GM23248 (cell line): ENCODE measurements at places on chromosomes 12 and 14.
A peak's percentile ranks its signal among the peaks of the same experiment; 100 is the strongest.

DNA sequence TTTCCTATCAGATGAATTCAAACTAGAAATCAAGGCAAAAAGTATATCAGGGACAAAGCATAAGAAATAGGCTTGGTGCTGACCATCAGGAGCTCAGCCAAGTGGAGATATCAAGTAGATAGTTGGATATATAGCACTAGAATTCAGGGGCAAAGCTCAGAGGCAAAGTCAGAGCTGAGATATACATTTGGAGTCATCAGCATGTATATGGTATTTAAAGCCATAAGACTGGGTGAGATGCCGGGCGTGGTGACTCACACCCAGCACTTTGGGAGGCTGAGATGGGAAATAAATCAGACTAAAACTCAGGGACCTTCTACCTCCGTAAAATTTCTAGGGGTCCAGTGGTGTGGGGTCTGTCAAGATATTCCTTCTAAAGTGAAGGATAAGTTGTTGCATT lies 38.9 kb upstream of the LIMA1 start:
- H3K27me3 ChIP-seq, result no peaks in the 10 kb centered on the region
- no peak overlapping the region for H3K4me3 ChIP-seq
- H3K4me1 ChIP-seq, result peaks cover 10% of the 10 kb centered on the region; the same call in 1 of the 2 replicates

DNA sequence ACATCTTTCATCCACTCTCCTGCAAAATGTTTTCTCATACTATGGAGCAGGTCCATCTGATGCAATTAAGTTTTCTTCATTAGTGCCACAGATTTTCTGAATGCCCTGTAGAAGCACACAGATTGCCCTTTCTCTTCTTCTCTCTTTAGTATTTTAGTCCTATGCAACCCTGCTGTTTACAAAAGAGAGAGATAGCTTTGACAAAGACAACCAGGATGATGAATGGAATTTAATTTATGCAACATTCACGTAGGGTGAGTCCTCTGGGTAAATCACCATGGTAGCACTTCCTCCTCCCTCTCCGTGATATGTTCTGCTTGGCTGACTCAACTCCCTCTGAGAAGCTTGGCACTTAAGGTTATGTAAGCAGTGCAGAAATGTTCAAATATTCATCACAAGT lies 400.9 kb upstream of the PDE3A start:
- H3K36me3 ChIP-seq, result no peaks in the 10 kb centered on the region
- H3K27ac ChIP-seq, result peak overlapping the region; percentile 56
- H3K4me1 ChIP-seq, result peaks cover 44% of the 10 kb centered on the region
- peak; percentile 97 for DNase-seq
- no peak overlapping the region for H3K4me3 ChIP-seq

- H3K36me3 ChIP-seq, result no peaks in the 10 kb centered on the region
- no peak for DNase-seq
- H3K4me3 ChIP-seq, result no peak overlapping the region
- no peak overlapping the region for H3K27ac ChIP-seq
These were observed 176.5 kb downstream of the CPNE8 start for GRCh38 chr12:38728894-38729293.

DNA sequence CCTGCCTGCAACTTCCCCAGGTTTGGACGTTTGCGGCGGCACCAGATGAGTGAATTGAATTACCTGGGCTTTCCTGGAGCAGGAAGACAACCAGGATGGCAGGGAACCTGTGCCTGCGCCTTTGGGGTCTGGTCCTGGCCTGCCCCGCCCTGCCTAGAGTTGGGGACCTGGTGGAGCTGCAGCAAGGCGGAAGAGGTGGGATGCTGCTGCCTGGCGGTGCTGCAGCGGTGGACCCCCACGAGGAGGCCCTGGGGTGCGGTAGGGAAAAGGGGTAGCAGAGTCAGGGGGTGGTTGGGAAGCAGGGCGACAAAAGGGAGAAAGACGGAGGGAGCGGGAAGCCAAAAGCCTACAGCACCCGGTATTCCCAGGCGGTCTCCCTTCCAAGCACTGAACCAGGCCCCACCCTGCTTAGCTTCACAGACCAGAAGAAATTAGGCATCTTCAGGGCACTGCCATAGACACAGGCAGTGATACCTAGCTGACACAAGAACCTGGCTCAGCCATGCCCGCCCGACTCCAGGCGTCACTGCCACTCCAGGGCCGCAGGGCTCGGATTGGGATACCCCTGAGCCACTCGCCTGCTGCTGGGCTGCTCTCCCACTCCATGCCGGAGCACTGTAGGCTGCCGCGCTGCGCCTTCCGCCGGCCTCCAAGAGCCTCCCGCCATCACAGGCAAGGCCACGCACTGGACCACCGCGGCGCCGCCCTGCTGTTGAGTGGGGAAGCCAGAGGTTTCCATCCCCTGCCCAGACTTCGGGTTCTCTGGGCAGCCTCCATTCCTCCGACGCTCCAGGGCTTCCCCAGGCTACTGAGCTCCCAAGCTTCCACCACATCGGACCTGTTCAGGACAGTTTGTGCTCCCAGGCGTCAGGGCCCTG lies 155.2 kb upstream of the ALG10B start:
- H3K27ac ChIP-seq, result no peak overlapping the region
- DNase-seq, result no peak
- no peaks in the 10 kb centered on the region for H3K36me3 ChIP-seq
- H3K4me1 ChIP-seq, result no peaks in the 10 kb centered on the region

GRCh38 chr12:93144109-93144508 lies 215.0 kb upstream of the EEA1 start:
- H3K36me3 ChIP-seq, result no peaks in the 10 kb centered on the region
- H3K4me1 ChIP-seq, result peaks cover 5% of the 10 kb centered on the region; the same call in 1 of the 2 replicates
- DNase-seq, result no peak
- H3K27ac ChIP-seq, result no peak overlapping the region
- no peak overlapping the region for H3K4me3 ChIP-seq

GRCh38 chr12:103677905-103678304 lies 90.8 kb downstream of the STAB2 start:
- H3K36me3 ChIP-seq, result no peaks in the 10 kb centered on the region
- no peaks in the 10 kb centered on the region for H3K4me1 ChIP-seq
- no peak overlapping the region for H3K4me3 ChIP-seq
- H3K27ac ChIP-seq, result no peak overlapping the region

DNA sequence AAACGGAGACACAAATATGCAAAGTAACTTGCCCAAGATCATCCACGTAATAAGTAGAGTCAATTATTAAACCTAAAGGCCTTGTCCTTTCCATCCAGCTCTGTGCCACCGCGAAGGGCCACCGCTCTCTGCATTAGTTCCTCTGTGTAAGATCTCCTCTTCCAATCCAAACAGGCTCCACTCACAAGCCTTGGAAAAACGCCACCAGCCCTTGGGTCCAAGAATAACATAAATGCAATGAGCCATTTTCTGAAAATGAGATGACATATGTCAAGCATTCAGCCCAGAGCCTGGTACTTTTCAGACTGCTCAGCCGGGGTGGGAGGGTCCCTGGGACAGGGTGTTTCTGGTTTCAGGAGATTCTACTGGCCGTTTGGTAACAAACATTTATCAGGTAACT lies 30.0 kb downstream of the DGLUCY start:
- no peak overlapping the region for H3K4me3 ChIP-seq
- no peak overlapping the region for H3K27ac ChIP-seq
- H3K4me1 ChIP-seq, result no peaks in the 10 kb centered on the region
- DNase-seq, result no peak
- no peaks in the 10 kb centered on the region for H3K27me3 ChIP-seq

- H3K4me3 ChIP-seq, result no peak overlapping the region
- H3K36me3 ChIP-seq, result no peaks in the 10 kb centered on the region
- 0 out of 2 replicates have a peak, but pooled peaks cover 5% of the 10 kb centered on the region for H3K4me1 ChIP-seq
- H3K27ac ChIP-seq, result no peak overlapping the region
- H3K27me3 ChIP-seq, result no peaks in the 10 kb centered on the region
These were observed 311.6 kb downstream of the LRIG3 start for GRCh38 chr12:58608711-58609110.

GRCh38 chr12:49208676-49209075 lies 19.8 kb upstream of the TUBA1A start:
- H3K36me3 ChIP-seq, result no peaks in the 10 kb centered on the region
- H3K4me3 ChIP-seq, result no peak overlapping the region
- no peaks in the 10 kb centered on the region for H3K27me3 ChIP-seq
- H3K27ac ChIP-seq, result no peak overlapping the region
- DNase-seq, result no peak

GRCh38 chr14:94522115-94522724 lies 13.0 kb upstream of the SERPINA12 start:
- no peak overlapping the region for H3K4me3 ChIP-seq
- no peaks in the 10 kb centered on the region for H3K36me3 ChIP-seq

DNA sequence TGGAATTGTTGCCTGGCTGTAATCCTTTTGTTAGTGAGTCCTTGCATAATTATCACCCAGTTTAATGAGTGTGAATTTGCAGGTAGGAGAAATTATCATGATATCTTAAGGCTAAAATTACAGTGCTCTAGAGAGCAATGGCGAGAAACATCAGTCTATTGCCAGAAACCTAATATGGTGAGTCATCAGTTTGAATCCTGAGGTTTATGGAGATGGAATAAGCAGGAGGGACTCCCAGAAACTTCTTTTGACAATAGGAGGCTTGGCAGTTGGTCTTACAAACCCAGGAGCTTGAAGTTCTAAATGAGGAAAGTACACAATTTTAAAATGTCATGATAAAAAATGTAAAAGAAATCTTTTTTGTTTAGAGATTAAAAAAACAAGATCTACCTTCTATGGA lies 31.5 kb upstream of the CRADD start:
- no peaks in the 10 kb centered on the region for H3K27me3 ChIP-seq
- H3K4me3 ChIP-seq, result no peak overlapping the region
- peak; percentile 60 for DNase-seq
- no peaks in the 10 kb centered on the region for H3K36me3 ChIP-seq

- H3K4me3 ChIP-seq, result no peak overlapping the region
- peaks cover 4% of the 10 kb centered on the region for H3K27me3 ChIP-seq
- DNase-seq, result no peak
These were observed 431.8 kb downstream of the DPF3 start for GRCh38 chr14:72462056-72462455.

DNA sequence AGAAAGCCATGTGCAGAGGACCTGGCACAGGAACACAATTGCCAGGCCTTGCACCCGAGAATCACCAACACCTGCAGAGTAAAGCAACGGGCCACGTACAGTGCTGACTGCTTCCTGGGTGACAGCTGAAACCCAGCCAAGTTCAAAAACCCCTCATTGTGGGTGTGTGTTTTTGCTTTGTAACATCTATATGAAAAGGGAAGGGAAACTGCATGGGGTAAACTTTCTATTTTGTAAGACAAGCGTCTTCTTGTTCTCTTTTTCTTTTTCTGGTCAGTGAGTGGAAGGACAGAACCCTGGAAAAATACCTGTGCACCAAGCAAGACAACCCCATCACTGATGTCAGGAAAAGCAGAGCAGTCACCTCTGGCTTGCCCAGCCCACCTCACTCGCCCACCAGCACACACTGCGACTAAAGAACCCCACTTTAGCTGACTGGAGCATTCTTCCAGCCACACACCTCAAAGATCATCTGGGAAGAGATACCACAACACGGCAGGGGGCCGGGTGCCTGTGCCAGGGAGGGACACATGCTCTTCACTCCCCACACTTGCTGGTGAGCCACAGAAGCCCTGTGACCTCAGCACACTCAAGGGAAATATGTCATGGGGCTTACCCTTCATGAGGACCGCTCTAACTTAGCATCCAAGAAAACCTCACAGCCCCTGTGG lies 172.3 kb downstream of the NDUFA12 start:
- no peak overlapping the region for H3K4me3 ChIP-seq
- H3K4me1 ChIP-seq, result peaks cover 13% of the 10 kb centered on the region
- DNase-seq, result no peak
- H3K27me3 ChIP-seq, result no peaks in the 10 kb centered on the region
- H3K36me3 ChIP-seq, result no peaks in the 10 kb centered on the region

GRCh38 chr12:24127919-24128721 lies 178.7 kb upstream of the SOX5 start:
- no peak for DNase-seq
- H3K27me3 ChIP-seq, result no peaks in the 10 kb centered on the region
- no peaks in the 10 kb centered on the region for H3K36me3 ChIP-seq
- H3K4me1 ChIP-seq, result no peaks in the 10 kb centered on the region
- no peak overlapping the region for H3K4me3 ChIP-seq
